ENCODE measurements at places on chromosomes 13 and 19.

- no peak for DNase-seq
Observed at GRCh38 chr13:73656863-73657262, 477.3 kb downstream of the KLF12 start.

- DNase-seq: no peak
Observed at GRCh38 chr19:9913237-9914000, 22.9 kb downstream of the OLFM2 start.

- DNase-seq: no peak
Observed at GRCh38 chr13:42699912-42700311, 81.5 kb upstream of the FAM216B start.

- DNase-seq: no peak
Observed at GRCh38 chr13:33401238-33401637, 115.7 kb upstream of the STARD13 start.

GRCh38 chr13:51668580-51669195, 84.4 kb downstream of the WDFY2 start:
- DNase-seq: no peak

GRCh38 chr19:9939301-9939913, 3.1 kb upstream of the OLFM2 start:
- DNase-seq: no peak

DNA sequence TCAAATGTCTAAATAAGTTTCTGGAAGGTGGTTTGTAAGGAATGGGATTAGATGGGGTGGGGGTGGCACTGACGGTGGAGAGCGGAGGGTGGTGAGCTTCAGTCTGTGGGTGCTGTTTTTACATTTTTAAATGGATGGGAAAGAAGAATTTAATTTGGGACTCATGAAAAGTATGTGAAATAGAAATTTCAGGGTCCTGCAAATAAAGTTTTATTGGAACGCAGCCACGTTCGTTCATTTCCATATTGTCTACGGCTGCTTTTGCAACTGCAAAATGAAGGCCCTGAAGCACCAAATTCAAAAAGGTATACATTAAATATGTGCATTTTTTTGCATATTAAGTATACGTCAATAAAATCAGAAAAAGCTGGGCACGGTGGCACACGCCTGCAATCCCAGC, 9.9 kb downstream of the KANK2 start:
- DNase-seq: no peak

DNA sequence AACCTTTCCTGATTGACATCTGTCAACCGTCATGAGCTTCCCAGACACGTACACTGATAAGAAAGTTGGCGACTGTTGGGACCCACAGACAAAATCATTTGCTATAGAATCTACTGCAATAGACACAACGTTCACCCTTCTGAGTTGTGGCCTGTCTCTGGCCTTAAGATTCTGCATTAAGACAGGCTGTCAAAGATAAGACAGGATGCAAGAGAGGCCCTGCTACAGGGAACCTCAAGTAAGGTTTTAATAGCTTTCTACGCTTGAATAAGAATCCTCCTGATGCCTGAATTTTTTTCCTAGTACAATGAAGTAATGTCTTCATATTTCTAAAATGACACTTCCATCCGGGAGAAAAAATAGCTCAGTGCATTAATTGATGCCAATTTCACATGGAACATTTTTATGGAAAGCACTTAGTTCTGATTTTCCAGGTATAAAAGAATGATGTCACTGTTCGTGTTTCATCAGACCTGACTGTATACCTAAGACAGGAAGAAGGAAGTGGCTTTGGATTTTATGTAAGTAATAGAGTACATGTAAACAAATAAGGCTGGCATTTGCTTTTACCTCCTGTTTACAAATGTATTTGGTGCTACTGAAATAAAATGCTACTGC, 275.2 kb upstream of the GPC6 start:
- no peak for DNase-seq

- no peak for DNase-seq
Observed at GRCh38 chr19:35959040-35959967, 23.1 kb downstream of the LRFN3 start.

GRCh38 chr13:84570831-84571230, 688.6 kb upstream of the SLITRK1 start:
- no peak for DNase-seq

GRCh38 chr13:34913040-34913439, 29.0 kb upstream of the NBEA start:
- peak; percentile 8 for DNase-seq

GRCh38 chr13:110882972-110883371, 31.9 kb downstream of the ANKRD10 start:
- no peak for DNase-seq

GRCh38 chr13:74886502-74886901, 595.5 kb downstream of the TBC1D4 start:
- no peak for DNase-seq

DNA sequence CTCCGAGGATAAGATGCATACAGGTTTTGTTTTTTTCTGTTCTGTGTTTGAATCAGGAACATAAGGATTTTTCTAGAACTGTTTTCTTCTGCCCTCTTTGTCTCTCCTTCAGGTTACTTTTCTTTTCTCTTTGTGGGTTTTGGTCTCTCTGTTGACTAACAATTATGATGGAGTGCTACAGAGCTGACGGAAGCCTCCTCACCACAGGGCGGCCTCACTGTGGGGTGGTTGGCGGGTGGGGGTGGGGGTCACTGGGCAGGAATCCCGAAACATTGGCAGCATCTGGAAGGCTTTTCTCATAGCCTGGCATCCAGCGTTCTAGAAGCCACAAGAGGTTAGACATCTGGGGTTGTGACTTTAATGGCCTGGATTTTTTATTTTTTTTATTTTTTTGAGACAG, 12.0 kb upstream of the MATK start:
- no peak for DNase-seq

DNA sequence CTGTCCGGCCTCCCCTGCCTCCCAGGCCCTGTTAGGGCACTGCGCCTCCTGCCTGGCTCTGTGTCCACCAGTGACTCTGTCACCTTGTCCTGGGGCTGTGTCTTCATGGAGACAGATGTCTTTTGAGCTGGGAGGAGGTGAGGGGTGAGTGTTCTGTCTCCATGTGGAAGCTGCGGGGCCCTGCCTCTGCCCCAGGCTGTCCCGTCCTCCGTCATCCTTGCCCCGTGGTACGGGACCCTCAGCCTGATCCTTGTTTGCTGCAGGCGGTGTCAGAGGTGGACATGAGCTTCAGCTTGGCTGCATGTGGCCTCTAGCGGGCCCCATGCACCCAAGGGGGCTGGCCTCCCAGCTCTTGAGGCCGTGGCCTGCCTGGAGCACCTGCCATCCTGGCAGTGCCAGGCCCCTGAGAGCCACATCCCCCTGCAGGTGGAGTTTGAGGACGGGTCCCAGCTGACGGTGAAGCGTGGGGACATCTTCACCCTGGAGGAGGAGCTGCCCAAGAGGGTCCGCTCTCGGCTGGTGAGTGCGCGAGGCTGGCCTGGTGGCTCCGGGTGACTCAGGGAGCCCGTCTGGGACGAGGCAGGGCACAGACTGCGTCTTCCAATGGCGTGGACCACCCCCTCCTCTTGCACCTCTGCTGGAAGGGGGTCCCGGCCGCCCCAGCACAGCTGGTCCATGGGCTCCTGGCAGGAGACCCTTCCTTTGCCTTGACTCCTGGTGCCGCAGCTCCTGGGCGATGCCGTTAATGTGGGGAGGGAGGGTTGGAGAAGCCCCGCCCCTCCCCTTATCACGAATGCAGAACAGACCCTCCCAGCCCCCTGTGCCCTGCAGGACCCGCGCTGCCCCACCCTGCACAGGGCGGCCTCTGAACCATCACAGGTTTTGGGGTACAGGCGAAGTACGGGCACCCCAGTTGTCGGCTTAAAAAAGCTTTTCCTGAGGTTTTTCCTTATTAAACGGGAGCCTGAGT, 181.3 kb downstream of the KDM4B start:
- DNase-seq: no peak

- no peak for DNase-seq
Observed at GRCh38 chr13:54513254-54513653, 1484.6 kb downstream of the OLFM4 start.

DNA sequence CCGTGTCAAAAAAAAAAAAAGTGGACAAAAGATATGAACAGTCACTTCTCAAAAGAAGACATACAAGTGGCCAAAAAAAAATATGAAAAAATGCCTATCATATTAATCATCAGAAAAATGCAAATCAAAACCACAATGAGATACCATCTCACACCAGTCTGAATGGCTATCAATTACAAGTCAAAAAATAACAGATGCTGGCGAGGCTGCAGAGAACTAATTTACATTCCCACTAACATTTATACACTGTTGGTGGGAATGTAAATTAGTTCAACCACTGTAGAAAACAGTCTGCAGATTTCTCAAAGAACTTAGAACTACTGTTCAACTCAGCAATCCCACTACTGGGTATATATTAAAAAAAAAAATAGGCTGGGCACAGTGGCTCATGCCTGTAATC, 26.5 kb upstream of the FOXO1 start:
- peak; percentile 28 for DNase-seq

DNA sequence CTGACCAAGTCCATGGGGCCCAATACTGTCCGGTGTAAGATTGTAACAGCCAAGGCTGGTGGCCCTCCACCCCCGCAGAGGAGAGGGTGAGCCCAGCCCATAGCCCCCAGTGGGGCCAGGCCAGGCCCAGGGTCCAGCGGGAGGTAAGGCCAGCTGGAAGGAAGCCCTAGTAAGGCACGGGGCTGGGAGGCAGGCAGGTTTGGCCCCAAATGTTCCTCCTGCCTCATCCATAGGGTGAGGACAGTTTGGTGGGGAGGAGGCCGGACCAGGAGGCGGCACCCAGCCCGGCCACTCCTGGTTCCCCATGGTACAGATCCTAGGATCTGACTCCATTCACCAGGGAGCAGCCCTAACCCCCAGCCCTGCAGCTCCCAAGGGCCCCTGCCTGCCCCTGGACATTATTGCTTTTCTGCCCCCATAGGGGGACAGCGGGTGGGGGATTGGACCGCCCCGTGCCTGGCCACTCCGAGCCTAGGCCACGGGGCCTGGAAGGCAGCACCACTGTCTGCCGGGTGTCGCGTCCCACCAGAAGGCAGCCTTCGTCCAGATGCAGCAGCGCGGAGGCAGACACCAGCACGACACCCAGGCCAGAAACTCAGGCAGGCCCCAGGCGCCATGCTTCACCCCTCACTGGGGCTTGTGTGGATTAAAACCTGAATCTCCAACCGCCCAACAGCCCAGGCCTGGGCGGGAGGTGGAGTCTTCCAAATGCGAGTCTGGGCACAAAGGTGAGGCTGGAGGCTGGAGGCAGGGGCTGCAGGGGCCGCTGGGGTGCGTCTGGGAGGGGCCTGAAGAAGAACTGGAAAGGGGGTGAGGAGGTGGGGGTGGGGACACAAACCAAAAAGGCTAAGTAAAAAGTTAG, 6.7 kb upstream of the CCNP start:
- DNase-seq: no peak

DNA sequence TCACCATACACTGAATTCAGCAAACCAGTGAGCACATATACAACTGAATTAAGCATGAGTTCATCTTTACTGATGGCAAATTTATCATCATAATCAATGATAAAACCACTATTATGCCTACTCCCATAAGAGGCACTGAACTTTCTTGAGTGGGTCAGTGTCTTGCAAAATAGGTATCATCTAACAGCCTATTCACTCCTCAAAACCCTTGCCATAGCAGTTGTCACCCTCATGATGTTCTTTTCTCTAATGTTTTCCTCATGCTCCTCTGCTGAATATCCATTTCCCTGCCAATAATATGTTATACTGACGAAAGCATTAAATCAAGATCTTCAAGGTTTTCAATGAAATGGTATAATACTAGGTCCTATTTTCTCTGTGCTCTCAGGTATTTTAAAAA, 5.6 kb downstream of the ARGLU1 start:
- DNase-seq: no peak

- DNase-seq: peak; percentile 20
Observed at GRCh38 chr13:20713014-20713376, 9.5 kb downstream of the IL17D start.

- DNase-seq: peak; percentile 49
Observed at GRCh38 chr13:44140146-44140545, 233.5 kb upstream of the SERP2 start.

DNA sequence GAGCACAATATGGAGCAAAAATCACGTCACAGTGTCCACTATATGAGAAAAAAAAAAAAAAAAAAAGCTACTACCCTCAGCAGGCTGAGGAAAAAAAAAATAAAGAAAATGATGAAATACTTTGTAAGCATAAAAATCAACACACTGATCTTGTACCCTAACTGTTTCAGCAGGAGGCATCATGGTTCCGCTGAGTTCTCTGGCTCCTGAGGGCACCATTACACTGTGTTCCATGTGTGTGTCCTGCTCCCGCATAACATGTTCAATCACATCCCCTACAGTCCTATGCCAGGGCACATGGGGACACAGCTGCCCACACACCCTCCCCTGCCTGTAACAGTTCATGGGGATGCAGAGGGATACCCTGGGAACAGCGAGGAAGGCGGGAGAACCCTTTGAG, 33.5 kb downstream of the DOCK9 start:
- no peak for DNase-seq

GRCh38 chr19:44943801-44944249, 1.8 kb downstream of the APOC4 start:
- DNase-seq: no peak

- DNase-seq: no peak
Observed at GRCh38 chr19:12137221-12137940, 2.8 kb downstream of the ZNF20 start.

GRCh38 chr19:5407356-5407755, 47.9 kb upstream of the ZNRF4 start:
- peak; percentile 39 for DNase-seq

DNA sequence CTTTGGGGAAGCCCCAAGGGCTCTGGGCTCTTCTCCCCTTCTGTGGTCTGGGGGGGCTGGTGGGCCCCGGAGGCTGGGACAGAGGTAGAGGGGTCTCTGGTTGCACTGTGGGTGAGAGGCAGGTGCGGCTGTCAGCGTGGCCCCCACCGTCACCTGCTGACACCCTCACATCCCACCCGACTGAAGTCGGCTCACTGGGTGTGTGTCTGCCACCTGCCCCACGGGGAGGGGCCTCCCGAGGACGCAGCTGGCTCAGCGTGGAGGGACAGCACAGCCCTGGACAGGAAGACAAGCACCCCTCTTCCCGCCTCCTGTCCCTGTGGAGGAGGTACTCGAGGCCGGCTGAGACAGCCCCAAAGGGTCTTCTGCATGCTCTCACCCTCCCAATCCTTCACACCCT, 2.2 kb upstream of the TMEM86B start:
- no peak for DNase-seq

DNA sequence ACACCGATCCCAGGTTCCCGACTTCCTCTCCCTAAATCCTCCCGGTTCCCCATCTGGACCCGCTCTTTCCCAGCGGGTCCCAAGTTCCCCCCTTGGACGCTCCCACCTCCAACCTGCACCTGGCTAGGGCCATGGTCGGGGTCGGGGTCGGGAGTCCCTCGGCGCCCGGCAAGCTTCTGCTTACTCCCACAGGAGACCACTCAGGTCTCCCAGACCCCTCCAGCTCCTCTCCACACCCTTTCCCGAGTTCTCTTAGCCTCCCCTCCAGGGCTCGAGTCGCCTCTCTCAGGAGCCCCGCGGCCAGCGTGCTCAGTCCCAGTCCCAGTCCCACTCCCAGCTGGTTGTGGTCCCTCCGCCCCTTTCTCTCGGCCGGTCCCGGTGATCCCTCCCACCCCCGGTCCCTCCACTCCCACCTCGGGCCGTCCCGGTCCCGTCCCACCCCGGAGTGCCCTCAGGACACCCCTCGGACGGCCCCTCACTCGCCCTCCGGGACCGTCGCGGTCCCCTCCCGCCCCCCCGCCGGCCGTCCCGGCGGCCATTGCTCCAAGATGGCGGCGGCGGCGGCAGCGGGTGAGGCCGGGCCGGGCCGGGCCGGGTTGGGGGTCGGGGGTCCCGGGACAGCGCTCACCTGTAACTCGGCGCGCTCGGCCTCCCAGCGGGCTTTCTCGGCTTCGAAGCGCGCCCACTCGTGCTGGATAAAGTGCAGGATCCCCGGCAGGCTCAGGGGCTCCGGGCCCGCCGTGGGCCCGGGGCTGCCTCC, at the start of gene FKRP:
TSS of gene FKRP (plus strand) at position 537 of the 760 bp plus-strand sequence. CDS start 9,394 bp downstream, outside the sequence.
- DNase-seq: no peak

- no peak for DNase-seq
Observed at GRCh38 chr13:98405107-98405571, 171.8 kb downstream of the STK24 start.
